ENCODE measurements at places on chromosomes 1 and 21.
A peak's percentile ranks its signal among the peaks of the same experiment; 100 is the strongest.

DNA sequence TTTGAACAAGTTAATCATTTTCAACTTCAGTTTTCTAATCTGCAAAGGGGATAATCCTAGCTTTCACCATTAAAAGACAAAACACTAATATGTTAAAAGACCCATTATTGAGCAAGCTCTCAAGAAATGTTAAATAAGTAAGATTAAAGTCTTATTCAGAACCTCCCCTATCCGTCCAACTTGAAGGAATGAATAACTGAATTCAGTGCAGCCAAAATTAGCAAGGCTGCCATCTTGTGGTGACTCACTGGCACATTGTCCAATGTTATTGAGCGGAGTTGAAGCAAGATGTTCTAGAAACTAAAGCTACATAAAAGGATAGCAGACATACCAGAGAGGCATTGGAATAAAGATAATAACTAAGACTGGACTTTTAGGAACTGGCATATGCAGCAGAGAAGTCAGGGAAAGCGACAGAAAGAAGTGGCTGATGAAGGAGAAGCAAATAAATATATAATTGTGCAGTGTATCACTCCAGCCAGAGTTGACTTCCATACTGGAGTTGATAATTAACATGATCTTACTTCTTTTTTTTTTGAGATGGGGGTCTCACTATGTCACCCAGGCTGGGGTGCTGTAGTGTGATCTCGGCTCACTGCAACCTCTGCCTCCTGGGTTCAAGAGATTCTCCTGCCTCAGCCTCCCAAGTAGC, 8.2 kb upstream of the CAP1 start:
- peak; percentile 50 for DNase-seq

- no peak for DNase-seq
These were observed 480.6 kb downstream of the CAMTA1 start for GRCh38 chr1:7265771-7266371.

DNA sequence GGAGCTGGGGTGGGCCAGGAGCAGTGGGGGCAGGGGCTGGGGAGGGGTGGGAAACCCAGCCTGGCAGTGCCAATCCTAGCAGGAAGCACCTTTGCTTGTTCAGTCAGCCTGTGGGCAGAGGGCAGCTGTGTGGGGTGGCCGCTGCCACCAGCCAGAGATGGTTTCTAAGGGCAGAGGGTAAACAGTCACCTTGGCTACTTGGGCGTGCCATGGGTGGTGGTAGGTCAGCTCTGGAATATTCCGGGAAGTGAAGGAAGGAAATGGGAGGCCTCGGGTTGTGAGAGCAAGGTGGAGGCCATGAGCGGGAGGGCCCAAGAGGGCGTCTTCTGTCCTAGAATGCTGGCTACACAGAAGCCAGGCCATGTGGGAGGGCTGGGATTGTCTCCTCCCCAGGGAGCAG, 20.7 kb upstream of the WNT4 start:
- no peak for DNase-seq

GRCh38 chr1:207817778-207818751, 66.2 kb downstream of the CD46 start:
- no peak for DNase-seq

DNA sequence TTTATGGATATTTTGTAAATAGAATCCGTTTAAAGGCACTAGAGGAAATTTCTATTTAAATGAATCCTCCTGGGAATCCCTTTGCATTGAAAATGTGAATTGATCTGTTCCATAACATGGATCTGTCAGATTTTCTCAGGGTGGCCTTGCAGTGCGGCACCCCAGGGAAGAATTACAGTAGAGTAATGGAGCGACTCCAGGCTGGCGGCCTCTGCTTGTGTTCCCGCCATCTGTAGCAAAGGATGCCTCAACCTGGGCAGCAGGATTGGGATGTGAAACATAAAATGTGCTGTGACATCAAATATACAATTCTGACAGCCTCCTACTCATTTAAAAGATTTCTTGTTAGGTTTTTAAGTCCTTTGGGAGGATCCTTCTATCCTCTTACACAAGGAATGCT, 115.9 kb downstream of the RHOU start:
- no peak for DNase-seq

Data from iPS-NIHi11 (cell line).